Fibroblast of skin of abdomen (primary cell): ENCODE measurements at places on chromosomes 6 and 20.

DNA sequence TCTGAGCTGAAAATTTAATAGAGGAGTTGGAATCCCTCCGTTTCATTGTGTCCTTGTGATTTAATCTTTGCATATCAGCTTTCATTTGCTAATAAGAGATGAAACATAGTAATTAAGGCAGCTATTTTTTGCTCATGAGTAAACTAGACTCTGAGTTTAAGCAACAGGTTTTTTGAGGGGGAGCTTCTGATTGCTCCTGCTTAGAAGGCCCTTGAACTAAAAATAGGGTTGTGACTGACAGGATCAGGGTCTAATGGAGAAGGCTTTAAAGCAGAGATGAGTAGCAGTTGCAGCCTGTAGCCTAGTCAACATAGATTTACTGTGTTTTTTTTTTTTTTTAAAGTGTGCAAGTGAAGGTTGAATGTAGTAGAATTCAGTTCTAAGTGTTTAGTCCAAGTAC is 17.4 kb downstream of the HSF2 start:
- no peak for DNase-seq

DNA sequence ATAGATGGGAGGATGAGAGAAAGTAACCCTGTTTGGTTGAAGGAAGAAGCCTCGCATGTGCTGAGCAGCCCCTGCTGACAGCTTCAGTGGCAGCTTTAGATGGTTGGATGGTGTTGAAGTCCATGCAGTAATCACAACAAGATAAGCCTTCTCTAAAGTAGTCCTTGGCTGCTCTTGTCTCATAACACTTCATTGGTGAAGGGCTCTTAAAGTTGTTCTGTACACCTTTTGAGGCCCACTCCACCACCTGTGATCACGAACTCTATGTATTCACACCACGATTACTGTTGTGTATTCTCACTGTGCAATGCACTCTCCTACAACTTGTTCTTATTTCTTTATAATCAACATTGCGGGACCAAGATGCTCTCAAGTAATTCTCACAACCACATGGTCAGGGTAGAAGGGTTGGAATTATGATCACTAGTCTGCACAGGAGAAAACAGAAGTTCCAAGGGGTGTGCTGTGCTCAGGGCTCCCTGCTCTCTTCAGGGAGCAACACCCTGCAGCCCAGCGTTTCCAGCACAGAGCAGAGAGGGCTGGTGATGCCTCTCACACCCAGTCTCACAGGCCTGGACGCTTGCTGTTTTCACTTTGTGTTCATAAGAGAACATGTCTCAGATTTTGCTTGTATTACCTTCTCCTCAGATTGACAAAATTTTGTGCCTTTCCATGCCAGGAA is 294.4 kb downstream of the SMOC2 start:
- no peak for DNase-seq

GRCh38 chr6:26455357-26455970 is 2.3 kb upstream of the BTN2A1 start:
- no peak for DNase-seq

GRCh38 chr20:21213691-21214090 is 87.8 kb downstream of the KIZ start:
- DNase-seq, result no peak

DNA sequence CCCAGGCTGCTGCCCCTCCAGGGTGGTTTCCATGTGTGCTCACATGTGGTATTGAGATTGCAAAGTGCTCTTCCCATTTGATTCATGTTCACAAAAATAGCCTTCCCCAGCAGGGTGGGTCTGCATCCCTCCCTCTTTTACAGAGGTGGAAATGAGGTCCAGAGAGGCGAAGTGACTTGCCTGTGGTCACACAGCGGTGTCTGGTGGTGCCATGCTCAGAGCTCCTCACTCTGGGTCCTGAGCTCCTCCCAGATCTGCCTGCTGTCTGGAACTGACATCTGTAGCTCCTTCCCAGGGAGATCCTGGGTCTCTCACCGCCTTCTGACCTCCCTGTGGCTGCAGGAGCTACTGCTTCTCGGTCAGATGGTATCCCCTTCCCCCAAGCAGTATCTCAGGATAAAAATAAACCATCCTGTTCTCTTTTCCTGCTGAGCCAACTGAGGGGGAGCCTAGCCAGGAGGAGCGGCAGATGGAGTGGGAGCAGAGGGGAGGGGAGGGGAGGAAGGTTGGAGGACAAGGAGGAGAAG is 11.9 kb downstream of the CD40 start:
- DNase-seq, result no peak

DNA sequence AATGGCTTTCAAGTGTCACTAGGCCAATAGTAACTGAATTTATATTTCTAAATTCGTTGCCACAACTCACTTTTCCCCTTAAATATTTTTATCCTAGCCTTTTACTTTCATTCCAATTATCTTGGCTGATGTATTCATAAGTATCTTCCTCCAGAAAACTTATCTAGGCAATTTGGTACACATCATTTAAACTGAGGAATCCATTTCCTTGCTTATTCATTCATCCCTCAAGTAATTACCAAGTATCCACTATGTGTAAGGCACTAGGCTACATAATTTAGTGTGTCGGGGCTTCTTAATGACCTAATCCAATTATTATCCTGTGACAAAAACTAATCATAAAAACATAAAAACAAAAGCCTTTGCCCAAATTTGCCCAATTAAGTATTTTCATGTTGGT is 258.3 kb upstream of the TCF21 start:
- peak; percentile 67 for DNase-seq
